ENCODE measurements at places on chromosomes 16 and 17.

GRCh38 chr17:45820052-45820780 is 24.5 kb upstream of the SPPL2C start:
- DNase-seq: no peak

- no peak for DNase-seq
Measured at GRCh38 chr17:44794851-44795413, 35.2 kb downstream of the GJC1 start.

GRCh38 chr17:62140836-62141235 is 75.8 kb upstream of the MED13 start:
- DNase-seq: no peak

- DNase-seq: no peak
Measured at GRCh38 chr17:31724619-31725018, 134.4 kb downstream of the COPRS start.

- no peak for DNase-seq
Measured at GRCh38 chr17:50920041-50920410, 53.9 kb upstream of the TOB1 start.

GRCh38 chr17:36720131-36720530 is 118.7 kb downstream of the MRM1 start:
- no peak for DNase-seq

DNA sequence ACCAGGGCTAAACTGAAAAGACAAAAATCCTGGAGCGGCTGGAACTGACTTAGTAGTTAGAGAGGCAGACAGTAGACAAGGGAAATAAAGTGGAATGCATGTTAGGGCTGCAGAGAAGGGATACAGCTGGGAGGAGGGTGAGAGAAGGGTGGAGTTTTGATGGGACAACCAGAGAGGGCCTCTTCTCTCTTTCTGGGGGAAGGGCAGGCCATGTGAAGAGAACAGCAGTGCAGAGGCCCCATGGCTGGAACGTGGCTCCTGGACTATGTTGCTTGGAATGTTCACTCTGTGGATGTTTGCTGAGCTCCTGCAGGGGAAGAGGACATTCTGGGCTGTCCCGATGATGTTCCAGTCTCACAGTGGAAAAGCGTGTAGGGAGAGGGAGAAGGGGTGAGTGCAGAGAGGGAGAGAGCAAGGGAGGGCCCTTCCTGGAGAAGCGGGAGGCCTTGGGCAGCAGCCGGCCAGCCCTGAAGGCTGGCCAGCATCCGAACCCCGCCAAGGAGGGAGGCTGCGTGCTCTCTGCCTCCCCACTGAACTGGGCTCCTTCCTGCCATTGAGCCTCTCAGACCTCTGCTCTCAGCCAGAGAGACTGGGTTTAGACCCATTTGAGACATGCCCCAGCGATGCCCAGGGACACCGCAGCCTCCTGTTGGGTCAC is 33.1 kb upstream of the GSE1 start:
- DNase-seq: no peak

DNA sequence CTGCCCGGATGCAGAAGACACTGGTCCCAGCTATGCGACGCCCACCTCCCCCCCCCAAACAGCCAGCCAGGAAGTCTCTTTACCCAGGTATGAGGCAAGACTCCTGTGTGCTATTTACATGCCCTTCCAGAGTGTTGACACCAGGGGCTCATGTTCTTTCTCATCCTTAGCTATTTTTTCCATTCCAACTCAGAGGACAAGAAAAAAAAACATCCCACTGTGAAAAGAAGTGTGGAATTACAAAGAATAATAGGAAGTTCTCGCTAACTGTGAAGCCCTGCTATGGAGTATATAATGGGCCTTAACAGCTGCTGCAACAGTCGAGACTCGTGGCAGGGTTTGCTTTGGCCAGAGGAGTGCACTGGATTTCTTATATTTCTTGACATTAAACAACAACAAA is 584.9 kb downstream of the CDH13 start:
- no peak for DNase-seq

- DNase-seq: no peak
Measured at GRCh38 chr16:80827007-80827406, 22.6 kb upstream of the CDYL2 start.

- DNase-seq: peak; percentile 45
Measured at GRCh38 chr16:69566981-69567680, 1.4 kb downstream of the NFAT5 start.

GRCh38 chr17:17696882-17697633 is 15.8 kb downstream of the RAI1 start:
- DNase-seq: no peak

DNA sequence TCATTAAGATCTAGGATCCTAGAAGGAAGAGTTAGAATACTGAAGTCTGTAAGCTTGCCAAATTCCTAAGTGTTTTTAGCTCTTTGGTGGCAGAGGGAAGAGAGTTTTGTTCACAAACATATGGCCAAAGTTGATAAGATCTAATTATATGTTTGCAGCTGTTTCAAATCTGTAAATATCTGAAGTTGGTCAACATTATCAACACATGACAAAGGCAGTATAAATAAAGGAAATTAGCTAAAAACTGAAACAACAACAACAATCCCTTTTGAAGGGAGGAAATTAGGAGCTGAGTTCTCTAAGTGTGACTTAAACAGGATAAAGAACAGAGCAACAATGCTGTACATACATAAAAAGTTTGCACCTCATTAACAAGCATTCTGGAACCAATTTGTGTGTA is 208.7 kb downstream of the KCNJ2 start:
- DNase-seq: no peak

- no peak for DNase-seq
Measured at GRCh38 chr17:81858170-81858966, 2.0 kb downstream of the P4HB start.

- DNase-seq: no peak
Measured at GRCh38 chr16:70659546-70659945, 13.2 kb downstream of the IL34 start.

- DNase-seq: no peak
Measured at GRCh38 chr17:47877368-47878034, 18.5 kb upstream of the SP2 start.

GRCh38 chr16:81843683-81844082 is 64.6 kb downstream of the PLCG2 start:
- no peak for DNase-seq

GRCh38 chr16:75402159-75402820 is 31.0 kb downstream of the CFDP1 start:
- DNase-seq: no peak

GRCh38 chr17:63911041-63911635 is at the start of gene CSHL1:
CSHL1 (minus strand) TSS chr17:63911258; CDS start chr17:63911196, 62 bp downstream.
- no peak for DNase-seq

All from substantia nigra (tissue), 51 donors.